ENCODE measurements at places on chromosomes 11 and 22. TPM values are rescaled to one million over a fixed set of nuclear protein-coding genes. Genes with fewer than 3 reads are reported as not detected.

GRCh38 chr11:46906609-46907041 is 11.7 kb downstream of the LRP4 start:
- no peak for DNase-seq

GRCh38 chr11:97506076-97506759 is 1116.4 kb downstream of the JRKL start:
- DNase-seq: no peak

GRCh38 chr11:68128682-68129327 is 7.6 kb upstream of the CHKA start:
- DNase-seq: peak; percentile 77

DNA sequence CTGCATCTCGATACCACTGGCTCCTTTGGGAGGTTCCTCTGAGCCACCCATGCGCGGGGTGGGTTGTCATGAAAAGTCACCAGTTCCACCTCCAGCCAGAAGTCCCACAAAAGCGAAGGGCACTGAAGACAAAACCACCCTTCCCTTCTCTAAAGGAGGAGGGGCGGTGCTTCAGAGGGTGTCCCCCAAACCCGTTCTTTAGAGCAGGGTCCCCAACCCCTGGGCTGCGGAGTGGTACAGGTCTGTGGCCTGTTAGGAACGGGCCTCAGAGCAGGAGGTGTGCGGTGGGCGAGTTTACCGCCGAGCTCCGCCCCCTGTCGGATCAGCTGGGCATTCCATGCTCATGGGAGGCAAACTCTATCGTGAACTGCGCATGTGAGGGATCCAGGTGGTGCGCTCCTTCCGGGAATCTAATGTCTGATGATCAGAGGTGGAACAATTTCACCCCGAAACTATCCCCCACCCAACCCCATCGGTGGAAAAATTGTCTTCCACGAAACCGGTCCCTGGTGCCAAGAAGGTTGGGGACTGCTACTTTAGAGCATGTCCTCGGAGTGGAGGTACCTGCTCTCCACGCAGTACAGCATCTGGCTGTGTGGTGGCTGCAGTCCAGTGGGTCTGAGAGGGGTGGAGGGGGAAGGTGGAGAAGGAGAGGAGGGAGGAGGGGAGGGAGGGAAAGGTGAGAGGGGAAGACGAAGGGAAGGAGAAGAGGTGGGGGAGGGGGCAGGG is 72.9 kb upstream of the SEPTIN5 start:
- DNase-seq: no peak

- DNase-seq: no peak
Measured at GRCh38 chr22:44020981-44021380, 3.1 kb upstream of the PARVB start.

ENTHD1 gene
- not detected for total RNA-seq

DNA sequence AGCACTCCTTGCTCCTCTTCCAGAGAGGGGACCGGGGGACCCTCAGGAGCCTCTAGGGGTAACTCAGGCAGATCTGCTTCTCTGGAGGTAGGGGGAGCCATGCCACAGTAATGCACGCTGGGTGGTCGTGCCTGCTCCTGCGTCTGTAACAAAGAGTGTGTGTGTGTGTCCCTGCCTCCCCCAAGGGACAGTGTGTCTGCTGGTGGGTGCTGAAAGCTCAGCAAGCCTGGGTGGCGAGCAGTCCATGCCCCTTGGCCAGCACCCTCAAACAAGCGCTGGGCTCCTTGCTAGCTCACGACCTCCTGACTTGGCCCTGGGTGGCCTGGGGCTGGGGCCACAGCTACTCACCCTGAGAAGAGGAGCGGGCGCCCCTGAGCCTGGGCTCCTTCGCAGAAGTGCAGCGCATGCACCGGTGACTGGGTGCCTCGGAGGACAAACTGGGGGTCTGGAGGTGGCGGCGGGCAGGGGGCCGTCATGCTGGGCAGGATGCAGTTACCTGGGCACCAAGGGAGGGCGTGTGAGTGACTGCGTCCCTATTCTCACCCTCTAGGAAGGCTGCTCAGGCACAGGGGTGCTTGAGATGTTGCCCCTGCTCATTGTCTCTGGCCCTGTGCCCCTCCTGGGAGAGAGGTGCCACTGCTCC is 33.7 kb downstream of the GNB1L start:
- DNase-seq: no peak

Measured in ureter (tissue), 1 donor.